ENCODE measurements at places on chromosomes 13 and 19. TPM values are rescaled to one million over a fixed set of nuclear protein-coding genes. Genes with fewer than 3 reads are reported as not detected.

The ESD gene
- polyA plus RNA-seq, result 284 TPM

DNA sequence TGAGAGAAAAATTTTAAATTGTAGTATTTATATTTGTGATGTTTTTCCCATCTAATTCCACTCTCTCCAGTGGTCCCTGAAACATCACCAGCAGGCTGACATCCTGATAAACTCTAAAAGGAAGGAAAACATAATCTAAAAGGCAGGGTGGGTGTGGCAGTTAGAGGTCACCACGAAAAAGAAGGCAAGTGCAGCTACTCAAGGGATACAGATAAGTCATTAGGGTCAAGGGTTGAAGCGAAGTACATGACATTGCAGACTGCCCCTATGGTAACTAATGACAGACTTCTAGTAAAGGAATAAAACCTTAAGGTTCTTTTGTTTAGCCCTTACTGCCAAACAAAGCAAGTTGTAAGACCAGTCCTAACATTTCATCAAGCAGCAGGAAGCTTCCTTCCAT, 6.0 kb upstream of the NEK3 start:
- no peak for DNase-seq

DNA sequence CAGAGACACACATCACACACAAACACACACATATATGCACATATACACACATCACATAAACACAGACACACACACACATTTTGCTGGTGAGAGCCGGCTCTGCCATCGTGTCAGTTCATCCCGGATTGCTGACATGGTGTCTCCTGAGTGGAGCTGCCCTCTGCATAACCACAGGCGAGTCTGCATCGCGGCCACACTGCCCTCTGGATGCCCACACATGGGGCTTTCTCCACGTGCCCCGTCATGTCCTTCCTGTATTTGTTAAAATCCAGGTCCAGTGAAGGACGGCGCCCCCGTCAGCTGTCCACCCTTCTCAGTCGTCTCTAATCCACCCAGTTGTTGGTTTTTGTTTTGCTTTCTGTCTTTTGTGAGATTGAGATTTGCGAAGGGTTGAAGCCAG, 52.6 kb upstream of the F7 start:
- DNase-seq, result no peak

The PCDH17 gene
- polyA plus RNA-seq, result 16.2 TPM

DNA sequence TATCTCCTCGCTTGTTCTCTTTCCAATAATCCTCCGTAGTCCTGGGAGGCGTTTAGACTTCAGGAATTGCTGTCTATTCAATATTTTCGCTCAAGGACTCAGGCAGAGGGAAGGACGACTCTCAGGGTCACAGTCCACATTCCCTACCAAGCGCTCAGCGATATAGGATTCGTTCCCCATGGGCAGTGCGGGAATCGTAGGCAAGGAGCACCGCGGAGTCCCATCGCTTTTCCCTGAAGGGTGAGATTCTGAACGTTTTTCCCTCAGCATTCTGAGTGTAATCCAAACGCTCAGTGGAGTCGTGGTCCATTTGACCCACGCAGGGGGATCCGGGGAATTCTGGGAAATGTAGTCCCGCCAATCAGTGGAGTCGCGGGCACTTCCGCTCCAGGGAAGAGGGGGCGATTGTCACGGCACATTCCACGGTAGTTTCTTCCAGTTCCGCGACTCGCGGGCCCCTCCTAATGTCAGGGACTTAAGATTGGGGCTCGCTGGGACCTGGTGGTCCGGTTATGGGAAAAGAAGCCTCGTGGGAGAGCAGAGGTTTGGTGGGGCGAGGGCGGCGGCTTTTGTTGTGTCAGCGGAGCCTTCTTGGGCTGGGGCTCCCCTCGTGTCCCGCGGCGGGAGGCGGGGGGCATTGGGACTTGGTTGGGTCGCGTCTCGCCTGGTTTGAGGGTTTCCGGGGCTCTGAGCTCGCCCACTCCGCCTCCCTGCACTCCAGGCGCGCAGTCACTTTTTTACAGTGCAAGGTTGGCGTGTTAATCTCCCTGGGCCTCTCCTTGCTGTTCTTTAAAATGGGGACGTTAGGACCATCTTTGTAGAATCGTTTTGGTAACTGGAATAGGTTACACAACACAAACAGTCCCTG, at the start of gene ZNF234:
TSS of gene ZNF234 (plus strand) at position 364 of the 868 bp plus-strand sequence. CDS start 3,079 bp downstream, outside the sequence.
- DNase-seq, result peak; percentile 79

- no peak for DNase-seq
These were observed 7.7 kb downstream of the SMAD9 start for GRCh38 chr13:36912369-36912768.

The FUT1 gene
- polyA plus RNA-seq, result 3.0 TPM

The TMEM255B gene
- polyA plus RNA-seq, result 4.6 TPM

GRCh38 chr13:42991898-42992763, at the start of gene EPSTI1:
Gene EPSTI1, minus strand, starts transcription at chr13:42992241. Its CDS starts 76 bp downstream, at chr13:42992165.
- no peak for DNase-seq

GRCh38 chr13:33172400-33172799, 113.2 kb downstream of the STARD13 start:
- no peak for DNase-seq

- no peak for DNase-seq
These were observed 3.2 kb upstream of the ZNF850 start for GRCh38 chr19:36775768-36776167.

The LYPD5 gene
- 0.42 TPM for polyA plus RNA-seq

All from right renal cortex interstitium (tissue), 3 donors.